ENCODE measurements at places on chromosomes 6 and 20. TPM values are rescaled to one million over a fixed set of nuclear protein-coding genes. Genes with fewer than 3 reads are reported as not detected.

Gene CCN6
- not detected for polyA plus RNA-seq

Gene GPR31
- not detected for polyA plus RNA-seq

- DNase-seq: no peak
Observed at GRCh38 chr6:158078320-158078719, 89.7 kb downstream of the SERAC1 start.

DNA sequence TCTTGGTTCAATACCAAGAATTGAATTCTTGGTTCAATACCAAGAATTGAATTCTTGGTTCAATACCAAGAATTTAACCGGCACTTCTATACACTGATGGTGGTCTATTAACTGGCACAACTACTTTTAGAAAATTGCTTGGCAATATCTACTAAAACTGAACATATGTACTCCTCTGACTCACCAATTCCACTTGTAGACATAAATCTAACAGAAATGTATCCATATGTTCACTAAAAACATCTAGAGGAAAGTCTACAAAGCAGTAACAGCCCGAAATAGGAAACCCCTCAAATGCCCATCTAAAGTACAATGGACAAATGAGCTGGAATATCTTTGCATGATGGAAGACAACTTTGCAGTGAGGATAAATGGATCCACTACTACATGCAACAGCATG lies 71.9 kb downstream of the KIF16B start:
- no peak for DNase-seq
